ENCODE measurements at places on chromosomes 6 and 20. TPM values are rescaled to one million over a fixed set of nuclear protein-coding genes. Genes with fewer than 3 reads are reported as not detected.

GRCh38 chr6:33105386-33105785 lies 29.6 kb downstream of the HLA-DPB1 start:
- no peak for DNase-seq

GRCh38 chr20:47319517-47320252 lies 36.8 kb downstream of the ZMYND8 start:
- no peak for DNase-seq

The OLIG3 gene
- not detected for total RNA-seq

The GPX5 gene
- total RNA-seq, result not detected

The OXT gene
- total RNA-seq, result not detected

DNA sequence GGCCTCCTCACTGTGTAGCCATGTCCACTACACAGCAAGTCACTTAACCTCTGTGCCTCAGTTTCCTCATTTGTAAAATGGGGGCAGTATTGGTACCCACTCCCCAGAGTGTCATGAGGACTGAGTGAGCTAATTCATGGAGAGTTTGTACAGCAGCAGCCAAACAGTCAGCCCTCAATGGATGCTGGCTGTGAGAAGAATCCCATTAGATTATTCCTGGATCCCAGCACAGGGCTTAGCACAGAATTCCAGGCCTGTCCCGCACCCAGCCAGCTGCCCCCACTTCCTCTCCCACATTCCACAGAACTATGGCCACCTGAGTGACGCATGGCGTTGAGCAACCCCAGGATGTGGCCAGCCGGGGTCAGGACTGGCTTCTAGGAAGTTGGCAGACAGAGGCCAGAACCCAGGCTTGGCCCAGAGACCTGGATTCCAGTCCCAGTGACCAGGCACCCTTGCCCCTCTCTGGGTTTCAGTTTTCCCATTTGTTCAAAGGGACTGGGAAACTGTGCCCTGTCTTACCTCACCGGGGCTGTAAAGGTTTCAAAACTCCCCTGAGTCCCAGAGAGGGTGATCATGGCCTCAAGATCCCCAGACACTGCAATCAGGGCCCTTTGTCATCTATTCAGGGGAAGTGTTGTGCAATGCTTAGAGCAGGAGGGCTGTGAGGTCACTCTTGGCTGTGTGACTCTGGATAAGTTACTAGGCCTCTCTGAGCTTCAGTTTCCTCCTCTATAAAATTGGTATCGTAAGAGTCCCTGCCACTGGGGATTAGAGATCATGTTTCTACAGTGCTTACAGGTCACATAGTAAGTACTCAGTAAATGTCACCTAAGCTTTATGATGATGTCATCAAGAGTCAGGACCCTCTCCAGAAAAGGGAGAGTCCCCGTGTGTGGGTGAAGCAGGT lies 3.0 kb upstream of the TGM2 start:
- DNase-seq, result no peak

- DNase-seq, result no peak
Measured at GRCh38 chr20:52422574-52423336, 231.2 kb upstream of the ZFP64 start.

- DNase-seq, result no peak
Measured at GRCh38 chr20:63054681-63055240, 48.0 kb upstream of the BHLHE23 start.

The POU3F2 gene
- not detected for total RNA-seq

The CCR6 gene
- not detected for total RNA-seq

The LST1 gene
- total RNA-seq, result 20.5 TPM

The PREX1 gene
- 121 TPM for total RNA-seq

DNA sequence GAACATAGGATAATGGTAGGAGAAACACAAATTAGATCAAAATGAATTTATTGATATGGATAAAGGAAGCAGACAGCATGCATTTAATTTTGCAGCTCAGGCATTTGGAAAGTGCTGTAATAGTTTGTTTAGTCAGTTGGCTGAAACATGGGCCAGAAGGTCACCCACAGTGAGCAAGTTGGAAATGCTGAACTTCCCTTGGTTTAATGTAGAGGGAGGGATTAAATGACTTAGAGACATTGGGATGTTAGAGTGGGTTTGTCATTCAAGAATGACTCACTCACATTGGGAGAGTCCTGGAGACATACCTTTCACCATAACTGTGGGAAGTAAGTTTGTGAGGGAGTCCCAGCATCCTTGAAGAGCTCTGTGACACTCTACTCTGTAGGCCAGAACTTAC lies 231.5 kb upstream of the PLCB4 start:
- DNase-seq, result no peak

The TGM3 gene
- total RNA-seq, result not detected

The CPNE5 gene
- 20.3 TPM for total RNA-seq

- no peak for DNase-seq
Measured at GRCh38 chr20:53642196-53643030, 48.8 kb upstream of the ZNF217 start.

The TMEM14B gene
- 100 TPM for total RNA-seq

The GATA5 gene
- 3.7 TPM for total RNA-seq

- no peak for DNase-seq
Measured at GRCh38 chr6:43493833-43494232, 16.3 kb downstream of the LRRC73 start.

The CPXM1 gene
- total RNA-seq, result 22.1 TPM

The CYB5R4 gene
- total RNA-seq, result 7.2 TPM

The TRIM10 gene
- not detected for total RNA-seq

DNA sequence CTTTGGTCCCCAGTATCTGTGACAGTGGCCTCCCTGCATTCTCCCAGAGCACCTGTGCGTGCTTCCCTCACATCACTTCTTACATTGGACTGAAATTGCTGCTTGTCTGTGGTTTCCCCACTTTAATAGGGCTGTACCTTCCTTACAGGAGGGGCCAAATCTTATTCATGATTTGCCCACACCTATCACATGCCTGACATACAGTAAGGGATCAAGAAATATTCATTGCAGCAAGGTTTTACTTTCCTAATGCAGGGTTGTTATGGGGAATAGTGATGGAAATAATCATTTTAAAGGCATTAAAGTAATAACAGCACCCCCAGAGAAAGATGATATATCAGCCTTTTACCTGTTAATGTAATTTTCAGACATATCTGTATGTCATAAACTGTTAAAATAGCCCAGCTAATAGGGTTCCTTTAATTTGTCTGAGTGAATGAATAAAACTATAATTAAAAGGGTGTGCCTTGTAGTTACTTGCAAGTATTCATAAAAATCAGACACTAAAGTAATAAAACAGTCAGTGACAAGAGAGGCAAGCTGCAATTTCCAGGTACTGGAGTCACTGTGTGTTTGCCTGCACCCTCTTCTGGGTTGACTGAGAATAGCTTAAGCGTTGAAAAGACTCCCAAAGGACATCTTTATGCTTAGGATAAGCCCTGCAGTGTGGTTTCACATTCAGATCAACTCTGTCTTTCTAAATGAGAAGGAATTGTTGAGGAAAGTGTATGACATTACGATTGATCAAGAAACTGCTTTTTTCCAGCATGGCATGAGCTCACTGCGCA lies 182.7 kb downstream of the PHACTR1 start:
- DNase-seq, result no peak

The ERVFRD-1 gene
- not detected for total RNA-seq

DNA sequence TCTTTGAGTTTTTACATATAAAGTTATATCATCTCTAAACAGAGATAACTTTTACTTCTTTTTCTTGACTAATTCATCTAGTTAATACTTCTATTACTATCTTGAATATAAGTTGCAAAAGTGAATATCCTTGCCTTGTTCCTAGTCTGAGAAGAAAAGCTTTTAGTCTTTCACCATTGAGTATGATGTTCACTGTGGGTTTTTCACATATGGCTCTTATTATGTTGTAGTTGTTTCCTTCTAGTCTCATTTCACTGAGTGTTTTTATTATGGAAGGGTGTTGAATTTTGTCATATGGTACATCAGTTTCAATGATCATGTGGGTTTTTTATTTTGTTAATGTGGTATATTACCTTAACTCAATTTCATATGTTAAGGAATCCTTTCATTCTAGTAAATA lies 488.3 kb downstream of the COL12A1 start:
- DNase-seq, result no peak

The C20orf204 gene
- 0.88 TPM for total RNA-seq

- DNase-seq, result no peak
Measured at GRCh38 chr6:92879526-92879925, 539.8 kb downstream of the EPHA7 start.

The LY86 gene
- total RNA-seq, result 10.9 TPM

The ANKEF1 gene
- total RNA-seq, result 4.5 TPM

GRCh38 chr6:89371849-89372505 lies 19.5 kb upstream of the UBE2J1 start:
- DNase-seq, result peak; percentile 44

- no peak for DNase-seq
Measured at GRCh38 chr6:35415065-35415891, 36.9 kb upstream of the FANCE start.

DNA sequence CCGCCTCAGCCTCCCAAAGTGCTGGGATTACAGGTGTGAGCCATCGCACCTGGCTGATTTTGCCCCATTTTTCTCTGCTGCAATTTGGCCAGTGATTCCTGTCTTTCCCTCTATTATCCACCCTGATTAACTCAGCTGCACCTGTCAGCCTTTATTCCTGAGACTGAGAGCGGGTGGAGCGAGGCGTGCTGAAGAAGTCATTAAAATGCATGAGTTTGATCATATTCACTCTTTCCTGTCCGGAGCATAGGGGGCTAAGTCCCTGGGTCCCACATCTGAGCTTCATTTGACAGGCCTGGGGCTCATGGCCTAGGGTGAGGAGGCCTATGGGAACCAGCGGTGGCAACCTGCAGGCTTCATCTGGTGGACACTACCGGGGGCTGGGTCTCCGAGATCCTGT lies 25.7 kb upstream of the CTNNBL1 start:
- no peak for DNase-seq

- DNase-seq, result no peak
Measured at GRCh38 chr6:38671885-38672467, 31.0 kb downstream of the GLO1 start.

DNA sequence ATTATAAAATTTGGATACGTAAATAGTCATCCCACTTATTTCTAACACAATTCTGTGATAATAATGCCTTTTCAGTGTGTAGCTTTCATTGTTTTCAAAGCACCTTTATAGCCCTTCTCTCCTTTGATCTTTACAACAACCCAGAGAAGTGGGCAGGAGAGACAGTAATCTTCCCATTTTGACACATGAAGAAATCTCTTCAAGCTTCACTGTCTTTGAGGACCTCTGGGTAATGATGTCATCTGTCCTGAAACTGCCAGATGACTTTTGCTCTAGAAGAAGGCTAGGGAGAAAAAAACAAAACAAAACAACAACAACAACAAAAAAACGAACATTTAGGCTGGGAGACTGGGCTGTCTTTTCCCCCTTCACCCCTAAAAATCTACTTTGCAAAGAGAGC lies 203.0 kb downstream of the KCNQ5 start:
- no peak for DNase-seq

The WFDC2 gene
- 8.4 TPM for total RNA-seq

GRCh38 chr6:25038999-25039398 lies 103.2 kb upstream of the RIPOR2 start:
- DNase-seq, result no peak

- DNase-seq, result no peak
Measured at GRCh38 chr6:170388113-170388512, 81.6 kb downstream of the FAM120B start.

The PACRG gene
- not detected for total RNA-seq

GRCh38 chr6:137117581-137117980 lies 55.9 kb downstream of the IL22RA2 start:
- DNase-seq, result no peak

DNA sequence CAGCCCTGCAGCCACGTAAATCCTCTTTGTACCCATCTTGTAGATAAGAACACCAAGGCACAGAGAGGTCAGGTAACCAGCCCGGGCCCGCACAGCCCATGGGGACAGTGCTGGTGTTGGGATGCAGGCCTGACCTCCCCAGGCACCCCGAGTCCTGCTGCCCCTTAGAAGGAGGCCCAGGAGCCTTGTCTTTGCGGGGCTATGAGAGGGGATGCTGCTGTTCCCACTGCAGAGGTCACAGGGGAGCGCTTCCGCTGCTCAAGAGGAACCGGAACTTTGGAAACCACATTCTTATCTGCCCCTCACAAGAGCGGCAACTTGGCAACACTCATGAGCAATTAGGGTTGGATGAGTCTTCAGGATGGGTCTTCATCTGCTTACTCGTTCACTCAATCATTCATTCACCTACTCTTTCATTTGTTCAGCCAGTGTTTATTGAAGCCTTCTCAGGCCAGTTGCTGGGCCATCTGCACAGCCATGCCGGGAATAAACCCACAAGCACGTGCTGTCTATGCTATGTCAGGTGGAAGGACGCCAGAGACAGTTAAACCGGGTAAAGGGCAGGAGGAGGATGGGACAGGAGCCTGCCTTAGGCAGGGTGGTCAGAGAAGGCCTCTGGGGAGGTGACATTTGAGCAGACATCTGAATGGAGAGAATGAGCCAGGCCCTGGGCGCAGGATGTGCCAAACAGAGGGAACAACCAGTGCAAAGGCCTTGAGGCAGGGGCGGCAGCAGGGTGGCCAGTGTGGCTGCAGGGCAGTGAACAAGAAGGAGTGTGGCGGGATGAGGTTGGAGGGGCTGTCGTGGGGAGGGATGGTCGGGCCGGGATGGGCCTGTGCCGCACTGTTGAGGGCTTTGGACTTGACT lies 60.8 kb downstream of the RBM38 start:
- DNase-seq, result no peak

DNA sequence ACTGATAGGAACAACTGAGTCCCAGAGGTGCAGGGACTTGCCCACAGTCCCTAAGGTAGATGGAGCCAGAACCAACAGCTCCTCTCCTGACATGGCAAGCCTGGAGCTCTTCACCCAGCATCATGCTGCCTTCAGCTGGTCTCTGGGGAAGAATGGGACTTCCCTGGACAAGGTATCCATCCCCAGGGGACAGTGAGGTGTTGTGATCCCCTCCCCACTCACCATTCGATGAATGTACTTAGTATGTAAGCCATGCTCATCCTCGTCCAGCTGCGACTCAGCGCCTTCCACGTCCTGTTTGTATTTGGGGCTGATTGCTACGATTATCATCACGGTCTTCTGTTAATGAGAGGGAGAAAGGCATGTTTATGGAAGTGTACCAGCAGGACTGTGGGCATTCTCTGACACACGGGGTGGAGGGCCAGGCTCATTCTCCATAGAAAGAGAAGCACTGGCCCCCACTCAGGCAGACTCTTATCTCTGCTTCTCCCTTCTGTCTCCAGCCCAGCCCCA lies 39.4 kb downstream of the TRAF3IP2 start:
- DNase-seq, result no peak

GRCh38 chr20:48159145-48160008 lies 374.1 kb upstream of the SULF2 start:
- DNase-seq, result no peak

The TREML2 gene
- total RNA-seq, result 0.19 TPM

GRCh38 chr6:44078827-44079671 lies 48.2 kb downstream of the MRPL14 start:
- no peak for DNase-seq

Data from omental fat pad (tissue), 4 donors.